ENCODE measurements at places on chromosomes 5 and 9.

- no peak for DNase-seq
Observed at GRCh38 chr9:75185585-75186170, 97.4 kb downstream of the OSTF1 start.

- no peak for DNase-seq
Observed at GRCh38 chr5:68290260-68290674, 74.7 kb downstream of the PIK3R1 start.

GRCh38 chr5:128253880-128254279 lies 170.3 kb downstream of the SLC12A2 start:
- DNase-seq = no peak

DNA sequence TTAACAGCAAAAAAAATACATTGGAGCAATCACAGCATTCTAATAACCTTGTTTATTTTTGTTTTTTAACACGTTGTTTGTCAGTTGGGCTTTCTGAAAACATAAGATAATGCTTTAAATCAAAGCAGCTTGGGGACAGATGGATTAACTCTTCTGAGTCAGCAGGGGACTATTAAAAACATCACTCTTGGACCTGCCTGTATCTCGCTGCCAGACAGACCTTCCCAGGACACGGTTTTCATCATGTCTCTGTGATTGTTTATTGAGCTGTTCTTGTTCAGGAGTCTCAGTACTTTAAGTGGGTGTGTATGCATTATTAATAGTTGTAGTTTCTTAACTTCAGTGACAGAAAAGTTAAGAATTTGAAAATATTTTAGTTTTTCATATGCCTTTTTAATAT lies 173.2 kb downstream of the SH3GL2 start:
- DNase-seq = no peak

- DNase-seq = no peak
Observed at GRCh38 chr5:14594378-14595074, 12.9 kb downstream of the OTULINL start.

- DNase-seq = no peak
Observed at GRCh38 chr9:106324591-106325280, 538.2 kb upstream of the ZNF462 start.

GRCh38 chr5:110088676-110089436 lies 399.1 kb downstream of the MAN2A1 start:
- DNase-seq = no peak

DNA sequence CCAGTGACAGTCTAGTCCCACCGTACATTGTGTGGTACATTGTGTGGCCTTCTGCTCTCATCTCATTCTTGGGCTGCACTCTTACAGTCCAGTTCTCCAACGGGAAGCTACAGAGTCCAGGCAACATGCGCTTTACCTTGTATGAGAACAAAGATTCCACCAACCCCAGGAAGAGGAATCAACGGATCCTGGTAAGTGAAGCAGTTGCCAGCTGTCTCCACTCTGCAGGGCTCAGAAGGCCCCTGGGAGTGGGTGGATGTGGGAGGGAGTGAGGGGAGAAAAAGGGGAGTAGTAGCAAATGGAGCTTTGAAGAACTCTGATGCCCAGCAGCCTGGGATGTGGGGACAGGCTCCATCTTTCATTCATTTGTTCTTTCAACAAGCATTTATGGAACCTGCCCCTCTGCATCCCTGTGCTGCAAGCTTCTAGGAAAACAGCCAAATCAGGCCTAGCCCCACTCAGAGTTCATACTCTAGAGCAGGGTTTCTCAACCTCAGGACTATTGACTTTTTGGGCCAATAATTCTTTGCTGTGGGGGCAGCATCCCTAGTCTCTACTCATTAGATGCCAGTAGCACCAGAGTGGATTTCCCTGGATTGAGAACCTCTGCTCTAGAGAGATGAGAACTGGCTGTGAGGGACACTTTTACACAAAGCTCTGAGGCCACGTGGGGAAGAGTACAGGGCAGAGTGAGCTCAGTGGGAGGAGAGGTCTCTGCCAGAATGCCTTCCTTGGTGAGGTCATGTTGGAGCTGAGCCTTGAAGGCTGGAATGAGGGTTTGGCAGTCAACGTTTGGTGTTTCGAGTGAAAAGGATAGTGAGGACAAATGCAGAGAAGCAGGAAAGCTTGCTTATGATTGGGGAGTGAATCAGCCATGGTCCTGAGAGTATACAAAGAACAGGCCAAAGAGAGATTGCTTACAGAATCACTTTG lies 1.1 kb downstream of the POLR1E start:
- no peak for DNase-seq

DNA sequence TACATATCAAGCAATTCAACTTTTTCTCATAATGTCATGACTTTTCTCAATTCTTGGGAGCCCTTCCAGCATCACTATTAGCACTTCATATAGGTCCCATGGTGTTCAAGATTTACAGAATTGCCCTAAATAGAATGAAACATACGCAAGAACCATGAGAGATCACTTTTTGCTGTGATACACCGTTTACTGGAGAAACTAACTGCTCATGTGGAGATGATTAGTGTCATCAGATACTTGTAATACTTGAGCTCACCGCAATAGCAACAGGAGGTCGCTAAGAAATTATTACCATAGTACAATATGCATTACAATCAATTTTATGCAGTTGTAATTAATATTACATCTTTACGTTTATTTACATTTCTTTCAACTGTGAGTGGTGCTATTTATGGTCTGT lies 4.8 kb upstream of the PCSK5 start:
- no peak for DNase-seq

- no peak for DNase-seq
Observed at GRCh38 chr9:93673839-93674334, 97.5 kb downstream of the PHF2 start.

DNA sequence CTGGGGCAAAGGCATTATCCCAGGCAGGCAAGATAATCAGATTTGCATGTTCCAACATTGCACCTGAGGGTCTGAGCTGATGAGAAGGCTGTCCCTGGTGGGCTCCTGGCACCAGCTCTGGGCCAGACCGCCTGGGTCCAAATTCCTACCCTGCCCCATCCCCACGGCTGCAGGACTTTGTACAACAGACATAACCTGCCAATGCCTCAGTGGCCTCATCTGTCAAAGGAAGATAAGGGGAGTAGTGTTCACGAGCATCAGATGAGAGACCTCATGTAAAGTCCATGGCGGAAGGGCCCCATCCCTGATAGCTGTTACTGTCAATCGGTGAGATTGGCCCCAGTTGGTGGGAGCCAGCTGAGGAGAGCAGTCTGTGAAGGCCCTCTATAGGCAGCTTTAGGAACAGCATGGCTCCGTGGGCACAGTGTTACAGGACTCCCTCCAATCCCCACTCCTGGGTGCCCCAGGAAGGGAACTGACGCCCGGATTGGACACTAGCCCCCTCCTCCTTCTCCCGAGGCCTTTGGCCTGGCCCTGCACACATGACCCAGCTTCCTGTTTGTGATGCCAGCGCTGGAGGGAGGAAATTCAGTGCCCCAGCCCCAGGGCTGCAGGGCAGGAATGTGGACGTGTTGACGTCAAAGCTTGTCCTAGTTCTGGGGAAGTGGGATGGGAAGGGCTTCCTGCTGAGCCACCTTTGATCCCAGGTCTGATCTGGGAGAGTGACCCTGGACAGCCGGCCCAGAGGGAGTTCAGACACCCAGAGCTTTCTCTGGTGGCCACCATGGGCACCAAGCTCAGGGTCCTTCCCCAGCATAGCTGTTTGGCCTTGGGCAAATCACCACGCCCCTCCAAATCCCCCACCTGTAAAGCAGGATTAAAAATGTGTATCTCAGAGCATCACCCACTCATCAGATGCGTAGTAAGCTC lies 56.2 kb downstream of the DUSP1 start:
- peak; percentile 51 for DNase-seq

GRCh38 chr5:135388860-135389435 lies 10.1 kb downstream of the MACROH2A1 start:
- DNase-seq = no peak

DNA sequence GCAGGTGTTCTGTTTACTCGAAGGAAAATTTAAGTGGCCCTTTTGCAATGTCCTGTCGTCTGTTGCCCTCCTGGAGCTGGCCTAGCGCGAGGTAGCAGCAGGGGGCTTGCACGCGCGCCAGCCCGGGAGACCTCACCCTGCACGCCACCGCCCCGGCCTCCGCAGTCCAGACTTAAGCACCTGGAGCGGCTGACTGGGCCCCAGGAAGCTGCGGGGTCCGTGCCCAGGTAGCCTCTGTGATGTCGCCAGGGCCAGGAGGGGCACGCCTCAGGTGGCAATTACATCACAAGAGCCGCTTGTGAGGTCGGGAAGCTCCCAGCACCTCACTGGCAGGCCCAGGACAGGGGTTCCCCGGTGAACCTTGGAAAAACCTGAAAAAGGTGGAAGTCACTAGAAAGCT lies at the start of gene SAXO1:
Gene SAXO1 (minus strand): TSS at position 195 of the 400 bp plus-strand sequence. CDS start 301 bp downstream, outside the sequence.
- DNase-seq = no peak

- no peak for DNase-seq
Observed at GRCh38 chr5:14745753-14746152, 81.2 kb downstream of the OTULIN start.

- no peak for DNase-seq
Observed at GRCh38 chr5:121151534-121151933, 687.4 kb downstream of the PRR16 start.

GRCh38 chr9:82492274-82492673 lies 503.7 kb downstream of the SPATA31D1 start:
- no peak for DNase-seq

DNA sequence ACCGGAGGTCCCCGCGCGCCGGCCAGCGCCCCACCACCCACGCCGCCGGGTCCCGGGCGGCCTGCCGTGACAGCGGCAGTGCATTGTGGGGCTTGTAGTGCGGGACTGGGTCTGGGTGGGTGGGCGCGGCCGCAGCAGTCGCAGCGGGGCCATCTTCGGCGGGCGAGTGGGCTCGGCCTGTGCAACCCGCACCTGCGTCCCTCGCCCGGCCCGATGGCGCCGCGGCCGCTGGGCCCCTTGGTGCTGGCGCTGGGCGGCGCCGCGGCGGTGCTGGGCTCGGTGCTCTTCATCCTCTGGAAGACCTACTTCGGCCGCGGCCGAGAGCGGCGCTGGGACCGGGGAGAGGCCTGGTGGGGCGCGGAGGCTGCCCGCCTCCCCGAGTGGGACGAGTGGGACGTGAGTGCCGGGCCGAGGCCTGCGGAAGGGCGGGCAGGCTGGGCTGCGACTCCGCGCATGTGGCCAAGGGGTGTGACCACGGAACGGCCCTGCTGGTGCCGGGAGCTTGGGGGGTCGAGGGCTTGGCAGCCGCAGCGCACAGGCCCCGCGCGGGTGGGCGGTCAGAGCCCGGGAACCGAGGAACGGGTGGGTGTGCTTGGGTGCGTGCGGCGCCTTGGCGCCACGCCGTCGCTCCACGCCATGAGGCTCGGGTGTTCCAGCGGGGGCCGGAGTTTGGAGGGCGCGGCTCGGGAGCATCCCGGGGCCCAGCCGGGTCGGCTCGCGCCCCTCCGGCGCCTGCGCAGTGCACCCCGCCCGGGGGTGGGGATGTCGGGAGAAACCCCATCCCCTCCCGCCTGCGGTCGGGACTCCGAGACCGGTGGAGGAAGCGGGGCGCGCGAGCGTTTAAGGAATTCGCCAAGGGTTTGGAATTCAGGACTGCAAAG lies at the start of gene ARL10:
Gene ARL10 (plus strand): TSS at position 137 of the 881 bp plus-strand sequence. CDS start 77 bp downstream, at position 214.
- DNase-seq = no peak

DNA sequence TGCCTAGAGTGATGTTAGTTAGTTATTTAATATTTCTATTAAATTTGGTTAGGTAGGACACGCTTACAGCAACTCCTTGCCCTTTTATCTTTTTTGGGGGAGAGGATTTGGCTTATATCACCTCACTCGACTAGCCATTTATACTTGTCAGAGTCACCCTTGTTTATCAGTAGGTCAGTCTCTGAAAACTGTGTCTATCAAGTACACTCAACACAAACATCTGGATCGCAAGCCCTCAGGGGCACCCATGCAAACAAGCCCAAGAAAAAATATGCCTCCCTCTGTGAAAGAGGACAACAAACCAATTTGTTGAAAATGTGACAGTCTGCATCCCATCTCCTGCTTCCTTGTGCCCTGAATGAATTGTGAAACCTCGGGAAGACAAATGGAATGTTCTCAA lies 139.9 kb downstream of the PLCXD3 start:
- no peak for DNase-seq

- no peak for DNase-seq
Observed at GRCh38 chr9:112224401-112225289, 49.5 kb upstream of the SUSD1 start.

GRCh38 chr5:23268136-23268535 lies 239.3 kb upstream of the PRDM9 start:
- DNase-seq = no peak

DNA sequence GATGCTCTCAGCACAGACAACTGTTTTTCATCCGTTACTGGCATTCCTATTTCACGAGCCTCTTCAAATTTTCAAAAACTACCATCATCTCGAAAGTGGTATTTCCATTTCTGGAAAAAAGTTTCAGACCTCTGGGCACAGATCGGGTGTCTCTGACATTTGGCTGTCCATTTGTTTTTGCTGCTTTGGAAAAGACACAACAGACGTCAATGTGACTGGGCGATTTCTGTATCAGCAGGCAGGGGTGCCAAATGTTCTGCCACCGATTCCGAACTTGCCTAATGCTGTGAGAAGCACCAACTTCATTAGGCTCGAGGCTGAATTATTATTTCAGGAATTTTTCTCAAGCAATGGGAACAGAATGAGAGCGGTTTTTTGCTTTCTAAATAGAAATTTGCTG lies 105.6 kb downstream of the ARSB start:
- no peak for DNase-seq

- DNase-seq = no peak
Observed at GRCh38 chr9:126122901-126123616, 203.6 kb upstream of the MVB12B start.

GRCh38 chr9:120257483-120257882 lies 322.5 kb downstream of the CDK5RAP2 start:
- DNase-seq = no peak

DNA sequence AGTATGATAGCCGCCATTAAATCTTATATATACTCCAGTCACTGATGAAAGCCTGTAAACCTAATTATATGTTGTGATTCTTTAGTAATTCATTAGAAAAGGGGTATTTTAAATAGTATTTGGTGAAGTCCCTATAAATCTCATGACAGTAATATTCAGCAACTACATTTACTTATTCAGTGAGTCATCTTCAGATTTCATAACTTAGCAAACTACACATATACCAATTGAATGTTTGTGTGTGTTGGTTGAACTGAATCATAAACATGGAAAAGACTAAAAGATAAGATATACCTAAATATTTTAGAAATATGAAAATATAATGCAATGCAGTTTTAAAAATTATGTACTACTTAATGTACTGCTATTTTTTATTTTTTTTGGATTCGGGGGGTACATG lies 1050.4 kb downstream of the MAT2B start:
- DNase-seq = no peak

DNA sequence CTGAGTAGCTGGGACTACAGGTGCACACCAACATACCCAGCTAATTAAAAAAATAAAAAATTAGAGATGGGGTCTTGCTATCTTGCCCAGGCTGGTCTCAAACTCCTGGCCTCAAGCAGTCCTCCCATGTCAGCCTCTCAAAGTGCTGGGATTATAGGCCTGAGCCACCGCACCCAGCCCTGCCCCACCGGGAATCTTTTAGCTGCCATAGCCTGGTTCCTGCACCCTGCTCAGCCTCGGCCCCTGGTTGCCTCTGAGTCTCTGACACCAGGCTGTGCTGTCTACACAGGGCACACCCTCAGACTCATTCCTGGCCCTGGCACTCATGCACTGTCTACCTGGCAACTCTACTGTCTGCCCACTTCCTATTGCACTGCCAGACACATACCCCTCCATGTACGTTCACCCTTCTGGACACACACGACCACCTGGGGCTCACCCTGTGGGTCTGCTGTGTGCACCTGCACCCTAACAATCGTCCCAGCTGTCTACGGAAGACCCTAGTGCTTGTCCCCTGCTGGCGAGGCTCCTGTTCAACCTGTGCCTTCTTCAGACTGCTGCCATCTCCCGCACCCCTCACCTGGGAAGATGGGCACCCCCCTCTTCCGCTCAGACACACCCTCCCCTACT lies 1.4 kb downstream of the PROP1 start:
- no peak for DNase-seq
